ENCODE measurements at places on chromosomes 2 and 18. TPM values are rescaled to one million over a fixed set of nuclear protein-coding genes. Genes with fewer than 3 reads are reported as not detected.

- H3K27ac ChIP-seq, result peak overlapping the region; percentile 77
- DNase-seq, result no peak
- H3K4me1 ChIP-seq, result peaks cover 16% of the 10 kb centered on the region
- no peaks in the 10 kb centered on the region for H3K27me3 ChIP-seq
These were observed 13.3 kb upstream of the RAB17 start for GRCh38 chr2:237603718-237604362.

- H3K27me3 ChIP-seq, result no peaks in the 10 kb centered on the region
- no peak overlapping the region for H3K27ac ChIP-seq
- H3K36me3 ChIP-seq, result no peaks in the 10 kb centered on the region
- no peak for DNase-seq
- no peak overlapping the region for H3K4me3 ChIP-seq
These were observed 108.4 kb upstream of the EPHA4 start for GRCh38 chr2:221680548-221680947.

DNA sequence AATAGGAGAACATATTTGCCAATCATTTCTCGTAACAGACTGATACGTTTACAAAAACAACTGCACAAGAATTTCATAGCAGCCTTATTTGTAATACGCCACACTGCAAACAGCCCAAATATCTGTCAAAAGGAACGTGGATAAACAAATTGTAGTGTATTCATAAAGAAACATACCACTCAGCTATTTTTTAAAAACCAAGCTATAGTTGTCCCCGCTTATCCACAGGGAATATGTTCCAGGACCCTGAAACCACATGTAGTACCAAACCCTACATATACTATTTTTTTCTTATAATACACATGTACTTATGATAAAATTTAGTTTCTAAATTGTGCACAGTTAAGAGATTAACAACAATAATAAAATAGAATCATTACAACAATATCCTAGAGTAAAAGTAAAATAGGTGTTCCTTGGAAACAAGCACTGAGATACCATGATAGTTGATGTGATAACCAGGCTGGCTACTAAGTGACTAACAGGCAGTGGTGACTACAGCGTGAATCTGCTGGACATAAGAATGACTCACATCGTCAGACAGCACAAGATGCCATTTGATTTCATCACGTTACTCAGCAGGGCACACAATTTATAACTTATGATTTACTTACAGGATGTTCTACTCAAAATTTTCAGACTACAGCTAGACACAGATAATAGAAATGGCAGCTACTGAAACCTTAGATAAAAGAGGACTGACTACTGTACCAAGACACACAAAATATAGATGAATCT is 367.4 kb downstream of the NCKAP5 start:
- no peaks in the 10 kb centered on the region for H3K36me3 ChIP-seq
- H3K27ac ChIP-seq, result no peak overlapping the region
- no peaks in the 10 kb centered on the region for H3K4me1 ChIP-seq
- no peak for DNase-seq
- no peak overlapping the region for H3K4me3 ChIP-seq
- no peaks in the 10 kb centered on the region for H3K27me3 ChIP-seq

DNA sequence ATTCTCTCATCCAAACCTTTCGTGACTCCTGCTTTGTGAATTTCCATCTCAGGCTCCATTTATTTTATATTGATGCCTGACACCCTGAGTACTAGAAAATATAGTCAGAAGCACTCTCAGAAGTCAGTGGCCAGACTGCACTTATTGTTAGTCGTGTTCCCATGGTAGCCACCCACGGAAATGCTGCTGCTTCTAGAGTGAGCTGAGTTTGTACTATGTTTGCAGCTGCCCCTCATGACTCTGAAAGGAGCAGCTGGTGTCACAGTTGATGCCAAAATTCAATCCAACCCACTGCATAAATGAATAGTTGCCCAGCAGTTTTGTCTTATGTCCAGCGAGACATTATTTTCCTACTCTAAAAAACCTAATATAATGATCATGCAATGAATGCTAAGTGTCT is 265.2 kb upstream of the SPHKAP start:
- H3K27ac ChIP-seq, result no peak overlapping the region
- no peak for DNase-seq
- no peaks in the 10 kb centered on the region for H3K27me3 ChIP-seq
- H3K4me3 ChIP-seq, result no peak overlapping the region
- H3K4me1 ChIP-seq, result no peaks in the 10 kb centered on the region

DNA sequence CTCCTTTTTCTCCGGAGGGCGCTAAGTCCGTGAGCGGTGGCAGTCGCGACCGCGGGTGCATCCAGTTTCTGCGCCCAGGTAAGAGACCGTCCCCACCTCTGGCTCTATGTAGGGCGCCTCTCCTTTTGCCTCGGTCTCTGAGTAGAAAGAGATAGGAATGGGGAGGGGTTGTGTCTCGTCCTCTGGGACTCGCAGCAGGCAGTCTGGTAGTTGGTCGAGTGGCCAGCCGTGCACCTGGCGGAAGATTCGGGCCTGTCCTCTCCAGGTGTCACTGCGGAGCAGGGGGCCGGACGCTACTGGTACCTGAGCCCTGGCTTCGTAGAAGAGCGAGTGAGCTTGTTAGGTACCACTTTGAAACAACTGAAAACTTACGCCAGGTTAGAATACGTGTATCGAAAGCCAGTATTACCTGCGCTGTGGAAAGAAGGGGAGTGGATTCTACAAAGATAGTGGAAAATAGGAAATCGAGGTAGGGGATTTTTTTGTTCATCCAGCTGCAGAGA is 403 bp downstream of the MAP2 start:
- no peaks in the 10 kb centered on the region for H3K36me3 ChIP-seq
- H3K4me1 ChIP-seq, result peaks cover 14% of the 10 kb centered on the region
- H3K27me3 ChIP-seq, result peaks cover 54% of the 10 kb centered on the region
- H3K4me3 ChIP-seq, result peak overlapping the region; percentile 66
- H3K27ac ChIP-seq, result no peak overlapping the region

- no peak overlapping the region for H3K4me3 ChIP-seq
- no peaks in the 10 kb centered on the region for H3K4me1 ChIP-seq
- H3K36me3 ChIP-seq, result no peaks in the 10 kb centered on the region
- DNase-seq, result no peak
- H3K27ac ChIP-seq, result no peak overlapping the region
These were observed 8.6 kb upstream of the COBLL1 start for GRCh38 chr2:164850235-164850634.

DNA sequence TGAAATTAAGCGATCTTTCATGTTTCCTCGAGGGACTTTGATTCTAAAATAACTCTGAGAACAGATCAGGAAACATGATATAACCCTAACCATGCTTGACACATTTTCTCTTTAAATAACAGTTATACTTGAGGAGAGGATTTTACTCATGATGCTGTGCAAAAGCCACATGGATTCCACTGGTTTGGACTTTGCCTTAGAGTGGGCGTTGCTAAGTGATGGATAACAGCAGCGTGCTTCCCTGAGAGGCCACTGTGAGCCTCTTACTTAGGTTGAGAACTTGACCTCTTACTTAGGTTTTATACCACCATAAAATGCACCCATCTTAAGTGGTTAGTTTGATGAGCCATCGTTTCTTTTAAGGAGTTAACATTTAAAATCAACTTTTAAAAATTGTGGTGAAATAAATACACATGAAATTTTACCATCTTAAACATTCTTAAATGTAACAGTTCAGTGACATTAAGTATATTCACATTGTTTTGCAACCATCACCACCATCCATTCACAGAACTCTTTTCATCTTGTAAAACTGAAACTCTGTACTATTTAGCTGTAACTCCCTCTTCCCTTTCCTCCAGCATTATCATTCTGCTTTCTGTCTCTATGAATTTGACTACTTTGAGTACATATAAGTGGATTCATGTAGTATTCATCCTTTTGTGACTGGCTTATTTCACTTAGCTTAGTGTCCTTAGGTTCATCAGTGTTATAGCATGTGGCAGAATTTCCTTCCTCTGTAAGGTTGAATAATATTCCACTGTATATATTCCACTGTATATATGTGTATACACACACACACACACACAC is 22.6 kb downstream of the ANXA4 start:
- H3K4me3 ChIP-seq, result no peak overlapping the region
- H3K4me1 ChIP-seq, result peaks cover 30% of the 10 kb centered on the region
- H3K27me3 ChIP-seq, result no peaks in the 10 kb centered on the region
- peak overlapping the region; percentile 62 for H3K27ac ChIP-seq
- no peaks in the 10 kb centered on the region for H3K36me3 ChIP-seq
- no peak for DNase-seq

- H3K4me3 ChIP-seq, result no peak overlapping the region
- DNase-seq, result no peak
- H3K27me3 ChIP-seq, result no peaks in the 10 kb centered on the region
- no peaks in the 10 kb centered on the region for H3K36me3 ChIP-seq
- no peak overlapping the region for H3K27ac ChIP-seq
These were observed 161.6 kb downstream of the NEDD4L start for GRCh38 chr18:58205443-58206160.

DNA sequence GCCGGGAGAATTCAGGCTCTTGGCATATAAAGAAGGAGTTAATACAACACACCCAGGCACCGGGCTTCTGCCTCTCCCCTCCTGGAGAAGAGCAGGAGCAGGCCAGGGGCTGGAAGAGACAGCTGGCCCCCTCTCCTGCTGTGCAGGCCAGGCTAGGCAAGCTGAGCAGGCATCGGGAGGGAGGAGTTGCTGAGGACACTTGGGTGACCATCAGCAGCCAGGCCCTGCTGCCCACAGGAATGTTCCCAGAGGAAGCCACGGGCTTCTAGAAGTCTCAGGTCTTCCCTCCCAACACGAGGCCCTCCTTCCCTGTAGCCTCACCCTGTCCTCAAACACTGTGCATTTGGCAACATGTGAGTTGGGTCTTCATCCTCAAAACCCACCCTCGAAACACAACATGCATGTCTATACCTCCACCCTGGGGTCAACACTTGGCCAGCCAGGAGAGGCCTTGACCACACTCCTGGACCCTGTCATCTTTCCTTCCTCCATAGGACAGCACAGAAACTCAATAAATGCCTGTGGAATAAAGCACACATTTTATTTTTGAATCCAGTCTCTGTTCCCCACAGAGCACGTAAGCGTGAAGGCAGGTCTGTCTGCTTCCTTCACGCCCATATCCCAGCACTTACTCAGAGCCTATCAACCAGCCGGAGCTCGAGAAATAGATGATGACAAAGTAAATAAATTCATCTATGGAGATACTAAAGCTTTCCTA is 433.8 kb upstream of the ID2 start:
- peaks cover 10% of the 10 kb centered on the region for H3K36me3 ChIP-seq
- no peak for DNase-seq
- H3K27ac ChIP-seq, result no peak overlapping the region
- H3K4me1 ChIP-seq, result no peaks in the 10 kb centered on the region

The MAP3K19 gene
- not detected for total RNA-seq

The IL1F10 gene
- total RNA-seq, result not detected

The CXCR1 gene
- not detected for total RNA-seq

The PAIP2B gene
- 2.4 TPM for total RNA-seq

The SPR gene
- 13.9 TPM for total RNA-seq

Measured in activated naive CD8-positive, alpha-beta T cell treated with anti-CD3 and anti-CD28 coated beads for 36 hours (primary cell).